ENCODE measurements at places on chromosomes 7 and 10.

DNA sequence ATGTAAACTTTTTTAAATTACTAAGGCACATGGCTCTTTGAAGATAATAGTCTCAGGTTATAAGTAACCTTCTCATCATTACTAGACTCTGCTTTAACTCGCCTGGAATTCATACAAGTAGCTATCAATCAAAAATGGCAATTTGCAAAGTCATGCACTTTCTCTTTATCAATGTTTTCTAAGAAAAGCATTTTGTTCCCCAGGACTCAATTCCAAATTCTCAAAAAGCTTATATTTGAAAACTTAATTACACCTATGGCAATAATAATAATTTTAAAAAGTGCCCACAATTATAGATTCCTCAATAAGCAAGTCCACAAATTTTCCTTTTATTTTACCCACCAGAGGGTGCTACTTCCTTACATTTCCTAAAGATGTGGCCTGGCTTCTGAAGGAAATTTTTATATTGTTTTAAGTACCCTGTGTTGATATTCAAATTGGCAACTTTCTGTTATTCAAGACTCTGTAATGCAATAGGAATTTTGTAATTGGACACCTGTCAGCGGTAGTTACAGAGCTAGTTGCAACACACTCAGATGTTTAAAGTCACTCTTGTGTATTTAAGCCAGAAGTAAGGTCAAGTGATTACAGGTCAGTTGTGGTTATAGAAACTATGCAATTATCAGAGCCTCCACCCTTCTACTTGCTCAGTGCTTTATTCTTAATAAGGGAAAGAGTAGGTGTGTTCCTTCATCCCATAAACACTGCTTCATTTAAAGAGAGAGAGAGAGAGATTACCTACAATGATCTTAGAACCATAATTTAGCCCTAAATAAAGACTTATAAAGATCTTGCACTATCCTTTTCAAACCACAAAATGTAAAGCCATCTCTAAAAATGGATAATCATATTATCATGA lies 47.1 kb upstream of the HYAL4 start:
- peak; percentile 53 for DNase-seq

DNA sequence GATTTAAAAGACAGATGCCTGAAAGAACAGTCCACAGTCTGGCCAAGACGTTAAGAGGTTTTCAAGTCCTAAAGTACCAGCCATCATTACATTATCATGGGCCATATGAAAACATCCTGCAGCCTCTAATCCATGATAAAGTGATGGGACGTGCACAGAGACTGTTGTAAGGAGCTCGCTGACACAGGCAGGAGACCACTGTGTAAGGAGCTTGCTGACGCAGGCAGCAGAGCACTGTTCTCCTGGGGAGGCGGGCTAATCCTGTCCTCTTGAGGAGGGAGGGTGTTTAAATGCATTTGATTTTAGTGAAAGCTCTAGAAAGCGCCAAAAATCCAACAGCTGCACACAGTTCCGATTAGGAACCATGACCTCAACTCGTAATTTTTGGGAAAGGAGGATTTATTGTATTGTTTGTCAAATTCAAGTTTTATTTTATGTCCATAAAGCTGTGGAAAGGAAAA lies 16.9 kb downstream of the SVIL start:
- no peak for DNase-seq

- no peak for DNase-seq
These were observed 17.5 kb downstream of the RASGEF1A start for GRCh38 chr10:43249151-43249961.

- no peak for DNase-seq
These were observed 3.5 kb downstream of the LRRTM3 start for GRCh38 chr10:66929375-66929774.

- DNase-seq, result no peak
These were observed 280.1 kb downstream of the FRMD4A start for GRCh38 chr10:14050598-14050997.

GRCh38 chr7:25643770-25644394 lies 415.6 kb upstream of the NPVF start:
- DNase-seq, result no peak

- peak; percentile 55 for DNase-seq
These were observed 38.3 kb upstream of the TOMM7 start for GRCh38 chr7:22860784-22861482.
